ENCODE measurements at places on chromosomes 3 and 15.

GRCh38 chr15:76905855-76906254, 715 bp upstream of the SCAPER start:
- DNase-seq, result no peak

GRCh38 chr3:134677196-134677986, 26.6 kb upstream of the KY start:
- no peak for DNase-seq

DNA sequence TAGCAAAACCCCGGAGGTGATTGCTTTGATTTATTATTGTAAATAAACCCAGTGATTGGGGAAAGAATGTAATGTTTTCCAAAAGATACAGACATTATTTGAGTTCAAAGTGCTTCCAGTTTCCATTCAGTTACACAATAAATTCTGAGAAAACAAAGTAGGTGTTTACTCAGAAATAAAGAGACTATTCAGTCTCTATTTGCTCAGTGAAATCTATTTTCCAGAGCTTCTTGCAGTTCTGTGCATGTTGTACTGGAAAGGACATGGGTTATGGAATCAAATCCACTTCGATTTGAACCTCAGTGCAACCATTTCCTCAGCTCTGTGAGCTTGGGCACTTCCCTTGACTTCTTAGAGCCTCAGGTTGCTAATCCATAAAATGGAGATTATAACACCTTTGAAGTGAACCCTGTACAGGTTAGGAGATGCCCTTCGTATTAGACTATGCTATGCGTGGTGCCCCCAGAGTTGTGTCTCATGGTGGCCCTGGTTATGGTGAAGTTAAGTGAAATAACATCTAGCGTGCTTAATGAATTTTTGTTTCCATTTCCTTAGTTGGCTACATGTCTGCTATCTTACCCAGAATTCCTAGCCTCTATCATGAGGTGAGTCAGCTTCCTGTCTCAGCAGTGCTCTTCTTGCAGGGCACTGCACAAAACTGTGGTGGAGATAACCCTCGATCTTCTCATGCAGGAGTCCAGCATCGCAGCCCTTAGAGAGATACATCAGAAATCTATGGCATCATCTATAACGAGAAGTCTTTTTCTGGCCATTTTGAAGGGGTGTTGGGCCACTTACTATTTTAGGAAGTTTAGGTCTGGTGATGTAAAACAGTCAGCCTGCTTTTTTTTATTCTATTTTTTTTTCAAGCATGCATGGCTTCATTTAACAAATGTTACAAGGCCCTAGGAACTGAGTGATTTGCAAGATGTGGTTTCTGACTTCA, 97.7 kb downstream of the RPL39L start:
- peak; percentile 41 for DNase-seq

- DNase-seq, result no peak
These were observed at the start of gene FSD2 for GRCh38 chr15:82805994-82806406. TSS of gene FSD2 (minus strand) at chr15:82806069. CDS start at chr15:82787390, 18,679 bp downstream.

GRCh38 chr15:31464216-31465082, 137.8 kb downstream of the KLF13 start:
- no peak for DNase-seq

DNA sequence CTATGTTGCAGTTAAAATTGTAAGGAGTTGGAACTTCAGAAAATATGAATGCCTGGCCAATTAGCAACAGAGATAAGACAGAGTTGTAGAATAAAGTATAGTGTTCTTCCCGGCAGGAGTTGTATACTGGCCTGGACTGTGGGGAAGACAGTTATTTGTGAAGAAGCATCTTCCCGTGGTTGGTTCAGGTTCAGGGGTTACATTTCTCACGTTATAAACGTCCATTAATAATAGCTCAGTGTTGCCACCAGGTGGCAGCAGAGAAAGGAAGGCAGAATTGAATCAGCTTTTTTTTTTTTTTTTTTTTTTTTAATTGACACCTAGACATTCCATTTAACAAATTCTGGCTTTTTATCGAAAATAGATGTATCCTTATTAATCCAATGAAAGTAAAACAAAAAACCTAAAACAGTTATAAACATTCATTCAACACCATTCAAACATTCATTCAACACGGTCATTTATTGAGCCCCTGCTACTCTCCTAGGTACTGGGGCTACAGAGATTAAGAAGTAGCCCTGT, 66.4 kb upstream of the NR2E3 start:
- peak; percentile 25 for DNase-seq

DNA sequence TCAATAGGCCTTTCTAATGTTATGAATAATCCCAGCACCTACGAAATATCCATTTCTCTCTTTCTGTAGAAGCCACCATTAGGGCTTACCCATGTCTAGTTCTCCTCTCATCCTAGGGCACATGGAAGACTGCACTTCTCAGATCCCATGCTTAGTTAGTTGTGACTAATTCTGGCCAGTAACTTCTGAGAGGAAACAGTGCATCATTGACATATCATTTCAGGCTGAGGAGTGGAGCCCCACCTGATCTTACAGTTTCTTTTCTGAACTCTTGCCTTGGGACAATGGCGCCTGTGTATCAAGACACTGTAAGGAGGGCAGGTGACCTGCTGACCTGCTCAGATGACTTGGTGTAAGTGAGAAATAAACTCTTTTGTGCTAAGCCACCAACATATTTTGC, 39.4 kb upstream of the TBL1XR1 start:
- no peak for DNase-seq

- no peak for DNase-seq
These were observed 134.3 kb downstream of the POLQ start for GRCh38 chr3:121411523-121411922.

GRCh38 chr3:119352863-119353527, 58.8 kb downstream of the ARHGAP31 start:
- no peak for DNase-seq

DNA sequence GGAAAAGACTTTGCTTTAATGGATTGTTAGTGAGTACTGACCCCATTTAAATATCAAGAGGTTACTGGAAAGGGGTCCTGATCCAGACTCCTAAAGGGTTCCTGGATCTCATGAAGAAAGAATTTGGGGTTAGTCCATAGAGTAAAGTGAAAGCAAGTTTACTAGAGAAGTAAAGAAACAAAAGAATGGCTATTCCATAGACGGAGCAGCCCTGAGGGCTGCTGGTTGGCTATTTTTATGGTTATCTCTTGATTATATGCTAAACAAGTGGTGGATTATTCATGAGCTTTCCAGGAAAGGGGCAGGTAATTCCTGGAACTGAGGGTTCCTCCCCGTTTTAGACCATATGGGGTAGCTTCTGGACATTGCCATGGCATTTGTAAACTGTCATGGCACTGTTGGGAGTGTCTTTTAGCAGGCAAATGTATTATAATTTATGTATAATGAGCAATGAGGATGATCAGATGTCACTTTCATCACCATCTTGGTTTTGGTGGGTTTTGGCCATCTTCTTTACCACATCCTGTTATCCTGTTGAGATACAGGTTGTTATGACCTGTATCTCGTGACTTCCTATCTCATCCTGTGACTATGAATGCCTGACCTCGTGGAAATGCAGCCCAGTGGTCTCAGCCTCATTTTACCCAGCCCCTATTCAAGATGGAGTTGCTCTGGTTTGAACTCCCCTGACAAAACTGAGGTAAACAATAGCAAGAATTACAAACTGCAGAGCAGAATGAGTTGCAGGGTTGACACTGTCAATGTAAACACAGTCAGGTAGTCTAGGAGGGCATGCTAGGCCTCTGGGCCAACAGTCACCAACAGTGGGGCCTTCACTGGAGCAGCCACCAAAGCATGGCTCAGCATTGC, 10.3 kb upstream of the GPR160 start:
- no peak for DNase-seq

DNA sequence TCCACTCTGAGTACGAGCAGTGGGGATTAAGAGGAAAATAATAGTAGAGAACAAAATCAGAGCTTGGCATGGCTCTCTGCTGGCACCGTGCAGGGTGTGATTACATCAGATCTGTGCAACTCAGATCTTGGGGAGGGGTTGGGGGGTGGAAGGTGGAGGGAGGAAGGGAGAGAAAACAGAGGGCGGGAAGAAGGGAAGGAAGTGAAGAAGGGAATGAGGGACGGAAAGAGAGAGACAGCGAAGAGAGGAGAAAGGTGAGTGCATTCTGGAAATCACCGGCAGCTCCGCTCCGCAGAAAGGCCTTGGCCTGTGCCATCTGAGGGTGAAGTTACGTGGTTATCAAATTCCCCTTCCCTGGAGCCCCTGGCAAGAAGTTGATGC, 31.0 kb upstream of the ADAMTS17 start:
- DNase-seq, result no peak

GRCh38 chr3:22893644-22894325, 309.3 kb upstream of the UBE2E2 start:
- DNase-seq, result no peak

DNA sequence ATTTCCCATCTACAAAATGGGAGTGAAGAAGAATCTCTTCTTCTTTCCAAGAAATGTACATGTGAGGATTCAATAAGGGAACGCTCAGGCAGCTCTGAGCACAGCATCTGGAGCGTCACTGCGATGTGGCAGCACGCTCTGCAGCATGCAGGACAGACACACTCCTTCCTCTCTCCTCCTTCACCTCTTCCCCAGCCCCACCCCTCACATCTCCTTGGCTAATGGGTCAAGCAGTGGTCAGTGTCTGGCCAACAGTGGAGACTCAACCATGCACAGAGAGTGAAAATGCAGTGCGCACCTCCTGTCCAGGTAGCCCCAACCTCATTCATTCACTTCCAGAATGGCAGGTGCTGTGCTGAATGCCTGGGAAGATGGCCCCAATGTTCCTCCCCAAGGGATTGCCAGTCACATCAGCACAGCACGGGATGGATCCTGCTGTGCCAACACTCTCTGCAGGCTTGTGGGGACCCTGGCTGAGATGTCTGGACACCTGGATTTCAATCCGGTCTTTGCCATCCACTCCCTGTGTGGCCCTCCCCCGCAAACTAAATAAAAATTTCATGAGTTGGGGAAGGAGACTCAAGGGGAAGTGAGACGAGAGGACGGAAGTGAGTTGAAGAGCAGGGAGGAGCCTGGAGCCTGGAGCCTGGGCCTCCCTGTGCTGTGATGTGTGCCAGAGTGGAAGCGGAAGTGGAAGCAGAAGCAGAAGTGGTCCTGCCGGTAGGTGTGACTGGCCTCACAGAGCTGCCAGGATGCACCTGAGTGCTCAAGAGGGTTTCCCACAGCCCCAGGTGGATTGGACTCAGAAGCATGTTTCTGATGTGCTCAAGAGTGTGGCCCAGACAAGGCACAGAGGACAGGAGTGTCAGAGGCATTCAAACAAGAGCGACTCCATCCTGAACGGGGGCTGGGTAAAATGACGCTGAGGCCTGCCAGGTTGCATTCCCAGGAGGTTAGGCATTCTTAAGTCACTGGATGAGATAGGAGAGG, 163.9 kb downstream of the SMAD6 start:
- no peak for DNase-seq

- DNase-seq, result no peak
These were observed 7.7 kb downstream of the SELENOT start for GRCh38 chr3:150610785-150611184.

GRCh38 chr3:10546820-10547263, 41.5 kb upstream of the ATP2B2 start:
- no peak for DNase-seq
